ENCODE measurements at places on chromosomes 5 and 9.

DNA sequence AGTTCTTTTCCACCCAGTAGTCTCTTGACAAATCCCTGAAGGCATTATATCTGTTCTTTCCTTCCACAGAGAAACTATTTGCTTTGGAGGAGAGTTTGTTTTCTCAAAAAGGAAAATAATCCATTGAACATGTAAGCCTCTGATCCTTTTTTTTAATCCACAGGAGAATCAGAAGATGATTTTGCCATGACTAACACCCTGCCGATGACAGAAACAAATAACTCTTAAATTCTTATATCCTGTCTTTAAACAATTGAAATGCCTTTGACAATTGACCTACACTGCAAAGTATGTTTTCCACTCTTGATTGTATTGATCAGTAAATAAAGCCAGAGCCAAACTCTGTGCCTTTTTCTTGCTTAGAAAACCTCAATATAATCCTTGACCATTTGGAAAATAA, 666.4 kb upstream of the CTNND2 start:
- DNase-seq, result no peak

DNA sequence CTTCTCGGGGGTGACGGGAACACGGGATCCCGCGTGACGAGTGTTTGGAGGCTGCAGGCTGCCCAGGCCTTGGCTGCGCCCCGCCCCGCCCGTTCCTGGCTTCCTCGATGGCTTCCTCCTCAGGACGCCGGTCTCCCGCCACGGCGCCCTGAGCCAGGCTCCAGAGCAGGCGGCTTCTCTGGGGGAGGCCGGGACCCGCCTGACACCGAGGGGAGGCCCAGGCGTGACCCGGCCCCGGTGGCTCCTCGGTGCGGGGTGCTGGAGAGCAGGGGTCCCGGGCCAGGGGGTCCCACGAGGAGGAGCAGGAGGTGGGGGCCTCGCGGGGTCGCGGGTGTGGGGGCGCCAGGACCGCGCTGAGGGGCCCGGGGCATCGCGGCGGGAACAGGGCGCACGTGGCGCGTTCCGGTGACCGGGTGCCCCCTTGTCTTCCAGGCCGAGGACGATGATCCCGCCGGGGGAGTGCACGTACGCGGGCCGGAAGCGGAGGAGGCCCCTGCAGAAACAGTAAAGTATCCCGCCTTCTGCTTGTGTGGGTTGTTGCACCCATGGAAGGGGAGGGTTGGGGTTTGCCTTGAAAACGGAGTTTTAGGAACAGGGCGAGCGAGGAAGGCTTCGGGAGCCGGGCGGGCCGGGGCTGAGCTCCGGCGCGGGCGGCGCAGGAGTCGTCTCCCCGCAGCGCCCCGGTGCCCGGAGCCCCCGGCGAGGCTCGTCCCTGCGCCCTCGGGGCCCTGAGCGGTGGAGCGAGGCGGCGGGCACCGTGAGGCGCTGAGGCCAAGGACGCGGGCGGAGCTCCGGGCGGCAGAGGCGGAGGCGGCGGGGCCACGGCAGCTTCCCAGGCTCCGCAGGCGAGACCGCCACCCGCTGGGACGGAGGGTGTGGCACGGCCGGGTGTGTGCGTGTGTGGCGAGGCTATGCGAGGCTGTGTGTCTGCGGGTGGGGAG, 22.2 kb downstream of the AHRR start:
- no peak for DNase-seq

DNA sequence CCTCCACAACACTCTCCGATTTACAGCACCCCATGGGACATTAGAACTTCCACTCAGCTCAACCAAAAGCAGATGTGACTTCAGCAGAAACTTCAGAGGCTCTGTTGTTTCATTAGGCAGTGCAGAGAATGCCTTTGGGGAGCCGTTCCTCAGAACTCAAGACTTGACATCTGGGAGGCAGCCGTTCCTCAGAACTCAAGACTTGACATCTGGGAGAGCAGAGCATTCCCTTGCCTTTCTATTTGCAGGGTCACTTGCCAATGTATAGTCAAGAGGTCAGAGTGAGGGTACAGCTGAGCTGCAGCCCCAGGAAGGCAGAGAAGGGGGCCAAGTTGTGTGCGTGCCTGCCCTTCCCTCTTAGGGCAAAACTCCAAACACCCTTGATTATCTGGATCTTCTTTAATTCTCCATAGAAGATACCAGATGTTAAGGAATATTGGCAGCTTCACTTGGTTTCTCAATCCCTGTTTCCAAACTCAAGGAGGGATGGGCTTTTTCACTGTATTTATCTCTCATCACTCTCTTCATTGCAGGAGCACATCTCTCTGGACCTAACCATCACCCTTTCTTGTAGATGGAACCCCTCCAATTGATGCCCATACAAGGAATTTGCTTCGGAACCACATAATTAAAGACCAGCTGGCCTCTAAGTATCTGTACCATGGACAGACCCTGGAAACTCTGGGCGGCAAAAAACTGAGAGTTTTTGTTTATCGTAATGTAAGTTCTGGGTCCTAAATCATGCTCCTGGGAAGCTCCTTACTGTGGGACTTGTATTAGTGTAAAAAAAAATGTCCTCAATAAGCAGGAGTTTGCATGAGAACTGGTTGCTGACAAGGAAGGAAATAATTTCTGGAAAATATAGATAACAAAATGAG, 25.6 kb downstream of the TGFBI start:
- no peak for DNase-seq

GRCh38 chr5:80713631-80714030, 58.8 kb upstream of the DHFR start:
- DNase-seq, result no peak

DNA sequence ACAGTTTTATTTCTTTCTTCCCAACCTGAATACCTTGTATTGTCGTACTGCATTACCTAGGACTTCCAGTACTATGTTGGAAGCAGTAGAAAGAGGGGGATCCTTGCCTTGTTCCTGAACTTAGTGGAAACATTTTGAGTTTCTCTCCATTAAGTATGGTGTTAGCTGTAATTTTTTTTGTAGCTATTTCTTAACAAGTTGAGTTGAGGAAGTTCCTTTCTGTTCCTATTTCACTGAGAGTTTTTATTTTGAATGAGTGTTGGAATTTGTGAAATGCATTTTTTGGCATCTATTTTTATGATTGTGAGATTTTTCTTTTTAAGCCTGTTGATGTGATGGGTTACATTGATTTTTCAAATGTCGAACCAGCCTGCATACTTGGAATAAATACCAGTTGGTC, 49.0 kb downstream of the FSD1L start:
- no peak for DNase-seq

DNA sequence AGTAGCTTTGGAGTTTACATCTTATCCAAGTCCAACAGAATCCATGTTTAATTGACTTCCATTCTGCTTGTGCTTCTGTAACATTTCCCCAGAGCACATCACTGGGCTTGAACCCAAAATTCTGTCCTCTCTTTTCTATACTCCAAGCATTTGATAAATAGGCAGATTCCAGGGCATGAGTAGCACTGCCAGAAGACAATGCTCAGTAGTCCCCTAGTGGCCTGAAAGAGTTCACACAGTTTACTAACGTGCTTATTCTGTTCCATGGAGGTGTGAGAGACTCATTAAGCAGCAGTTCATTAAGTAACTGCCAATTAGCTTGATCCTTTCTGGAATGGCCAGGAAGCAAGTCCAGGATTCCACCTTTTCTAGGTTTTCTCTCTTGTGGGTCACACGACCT, 9.4 kb upstream of the GABRA6 start:
- DNase-seq, result peak; percentile 16

DNA sequence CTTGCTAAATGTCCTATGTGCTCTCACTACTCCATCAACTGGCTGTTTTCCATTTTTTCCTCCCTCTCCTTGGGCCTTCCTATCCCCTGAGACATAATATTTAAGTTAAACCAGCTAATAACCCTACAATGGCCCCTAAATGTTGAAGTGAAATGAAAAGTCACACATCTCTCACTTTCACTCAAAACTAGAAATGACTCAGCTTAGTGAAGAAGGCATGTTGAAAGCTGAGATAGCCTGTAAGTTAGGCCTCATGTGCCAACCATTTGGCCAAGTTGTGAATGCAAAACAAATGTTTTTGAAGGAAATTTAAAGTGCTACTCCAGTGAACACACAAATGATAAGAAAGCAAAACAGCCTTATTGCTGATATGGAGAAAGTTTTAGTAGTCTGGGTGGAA, 48.8 kb upstream of the CDH10 start:
- no peak for DNase-seq

DNA sequence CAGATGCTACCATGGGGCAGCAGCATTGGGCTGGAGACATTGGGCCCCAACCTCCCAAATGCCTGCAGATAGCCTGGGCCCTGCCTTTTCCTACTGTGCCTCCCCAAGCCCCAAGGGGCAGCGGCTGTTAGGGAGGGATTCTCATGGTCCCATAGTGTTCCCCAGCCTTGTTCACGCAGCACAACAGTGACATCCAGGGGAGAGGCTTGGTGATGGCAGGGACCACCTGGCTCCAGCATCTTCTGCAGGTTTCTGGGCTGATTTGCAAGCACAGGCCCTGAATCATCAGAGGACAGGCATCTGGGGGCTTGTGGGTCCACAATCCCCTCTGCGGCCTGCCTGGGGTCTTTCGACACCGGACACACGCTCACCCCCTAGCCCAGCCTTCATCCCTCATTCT, 354.6 kb downstream of the SLIT3 start:
- DNase-seq, result no peak

GRCh38 chr9:97474372-97474925, 27.0 kb upstream of the TMOD1 start:
- DNase-seq, result no peak

DNA sequence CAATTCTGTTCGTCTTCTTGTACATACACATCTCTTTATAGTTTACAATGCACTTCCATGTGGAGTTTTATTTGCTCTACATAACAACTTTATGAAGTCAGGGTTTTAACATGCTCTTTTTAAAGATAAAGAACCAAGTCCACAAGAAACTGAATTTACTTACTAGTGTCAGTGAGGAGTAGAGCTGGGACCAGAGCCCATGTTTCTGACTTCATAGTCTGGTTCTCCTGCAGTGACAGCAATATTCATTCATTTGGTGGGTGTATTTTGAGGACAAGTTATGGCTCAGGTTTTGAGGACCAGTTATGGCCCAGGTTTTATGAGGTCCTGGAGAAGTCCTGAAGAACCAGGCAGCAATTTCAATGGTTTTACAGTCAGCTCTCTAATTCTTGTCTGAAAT, 481.9 kb upstream of the TNC start:
- DNase-seq, result no peak

DNA sequence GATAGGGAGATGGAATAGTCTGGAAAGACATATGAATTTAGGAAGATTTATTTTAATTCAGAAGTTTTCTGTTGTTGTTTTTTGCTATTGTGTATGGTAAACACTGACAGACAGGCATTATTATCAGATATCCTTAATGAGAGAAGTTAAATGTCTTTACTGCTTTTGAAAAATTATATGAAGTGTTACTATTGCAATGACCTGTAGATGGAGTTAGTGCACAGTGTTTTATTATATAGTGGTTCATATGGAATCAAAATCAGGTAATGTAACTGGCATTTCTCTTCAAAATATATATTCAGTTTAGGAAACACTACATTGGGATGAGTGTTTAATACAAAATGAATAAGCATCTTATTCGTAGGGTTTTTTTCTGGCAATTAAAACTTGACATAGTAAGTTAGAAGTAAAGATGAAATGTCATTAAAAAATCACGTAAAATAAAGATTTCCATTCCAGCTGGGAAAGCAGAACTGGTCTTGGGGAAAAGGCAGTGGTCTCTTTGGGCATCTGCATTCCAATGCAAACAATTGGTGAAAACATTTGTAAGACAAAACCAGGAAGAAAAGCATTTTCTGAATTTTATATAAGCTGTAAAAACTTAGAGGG, 3.9 kb downstream of the GABRA1 start:
- DNase-seq, result peak; percentile 13

DNA sequence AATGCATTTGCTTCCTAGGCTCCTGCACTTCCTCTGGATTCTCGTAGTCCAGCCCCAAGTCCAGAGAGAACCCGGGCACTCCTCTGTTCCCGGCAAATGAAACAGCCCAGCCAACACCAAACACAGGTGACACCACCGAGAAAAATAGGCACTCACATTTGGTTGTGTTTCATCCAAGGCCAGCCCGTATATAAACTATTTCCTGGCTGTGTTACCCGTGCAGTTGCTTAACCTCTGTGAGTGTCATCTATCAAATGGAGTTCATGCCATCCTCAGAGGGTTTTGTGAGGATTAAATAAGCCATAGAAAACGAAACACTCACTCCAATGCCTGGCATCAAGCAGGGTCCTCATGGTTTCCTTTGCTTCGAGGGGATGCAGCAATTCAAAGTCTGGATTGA, 115.2 kb downstream of the BOD1 start:
- DNase-seq, result no peak

- no peak for DNase-seq
These were observed 22.0 kb downstream of the OR2S2 start for GRCh38 chr9:35935755-35936509.

DNA sequence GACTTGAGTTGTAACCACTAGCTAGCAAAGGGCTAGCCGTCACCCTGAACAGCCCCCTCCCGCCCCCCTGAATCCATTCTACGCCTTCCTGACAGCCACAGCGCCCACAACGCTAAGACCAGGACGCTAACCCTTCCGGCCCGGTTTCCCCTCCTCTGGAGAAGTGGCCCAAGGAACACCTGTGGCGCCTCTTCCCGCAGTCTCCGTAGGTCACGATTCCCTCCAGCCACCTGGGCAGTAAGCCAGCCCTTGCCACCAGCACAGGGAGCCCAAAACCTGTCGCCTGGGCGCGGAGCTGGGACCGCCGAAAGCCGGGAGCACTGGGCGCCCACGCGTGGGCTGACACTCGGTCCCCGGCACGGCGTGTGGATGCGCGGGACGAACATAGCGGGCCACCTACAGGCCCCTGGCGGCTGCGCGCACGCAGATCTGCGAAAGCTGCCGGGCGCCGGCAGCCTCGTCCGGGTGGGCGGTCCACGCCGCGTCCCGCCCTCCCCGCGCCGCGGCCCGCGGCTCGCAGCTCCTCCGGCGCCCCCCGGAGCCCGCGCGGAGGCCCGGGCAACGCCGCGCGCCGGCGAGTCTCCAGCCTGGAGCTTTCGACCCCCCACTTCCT, 596 bp downstream of the IRF1 start:
- DNase-seq, result no peak

DNA sequence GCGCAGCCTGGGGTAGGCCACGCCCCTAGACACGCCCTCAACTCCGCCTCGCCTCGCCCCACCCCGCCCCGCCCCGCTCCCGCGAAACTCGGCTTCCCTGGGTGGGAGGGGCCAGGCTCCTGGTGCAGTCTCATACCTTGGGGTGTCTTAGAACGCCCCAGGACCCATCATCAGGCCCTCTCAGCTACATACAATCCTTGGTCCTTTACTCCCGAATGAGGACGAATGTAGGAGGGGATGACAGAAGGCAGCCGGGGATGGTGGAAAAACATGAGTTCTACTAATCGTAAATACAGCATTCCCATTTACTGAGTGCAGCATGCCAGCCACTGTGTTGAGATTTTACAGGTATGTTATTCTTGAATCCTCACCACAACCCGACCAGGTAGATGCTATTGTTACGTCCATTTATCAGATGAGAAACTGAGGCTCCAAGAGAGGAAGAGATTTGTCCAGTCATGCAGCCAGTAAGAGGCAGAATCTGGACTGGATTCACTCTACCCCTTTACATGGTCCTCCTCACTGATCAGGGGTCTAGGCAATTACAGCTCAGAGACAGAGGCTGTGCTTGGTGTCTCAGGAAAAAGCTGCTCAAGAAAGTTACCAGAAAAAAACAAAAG, 6.8 kb downstream of the SH2D3C start:
- no peak for DNase-seq

GRCh38 chr5:127793879-127794278, 90.7 kb downstream of the CCDC192 start:
- DNase-seq, result no peak

GRCh38 chr5:120091376-120091948, 372.6 kb upstream of the PRR16 start:
- no peak for DNase-seq

GRCh38 chr5:168273056-168273980, 18.1 kb upstream of the WWC1 start:
- no peak for DNase-seq
